ENCODE measurements at places on chromosomes 7 and 10.

DNA sequence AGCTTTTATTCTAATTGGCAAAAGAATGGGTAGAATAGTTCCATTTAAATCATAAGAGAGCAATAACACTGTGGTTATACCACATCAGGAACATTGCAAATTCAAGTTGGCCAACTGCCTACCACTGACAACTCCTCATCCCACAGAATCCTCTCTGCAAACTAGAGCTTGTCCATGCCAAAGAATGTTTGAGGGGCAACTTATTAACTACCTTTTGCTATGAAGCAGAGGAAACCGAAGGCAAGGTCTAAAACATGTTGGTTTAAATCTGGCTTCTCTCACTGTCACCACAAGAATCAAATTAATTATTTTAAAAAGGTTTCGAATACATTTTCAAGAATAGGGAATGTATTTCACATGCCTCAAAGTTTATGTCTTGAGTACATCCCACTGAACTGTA is 36.0 kb downstream of the RHOBTB1 start:
- DNase-seq = no peak

DNA sequence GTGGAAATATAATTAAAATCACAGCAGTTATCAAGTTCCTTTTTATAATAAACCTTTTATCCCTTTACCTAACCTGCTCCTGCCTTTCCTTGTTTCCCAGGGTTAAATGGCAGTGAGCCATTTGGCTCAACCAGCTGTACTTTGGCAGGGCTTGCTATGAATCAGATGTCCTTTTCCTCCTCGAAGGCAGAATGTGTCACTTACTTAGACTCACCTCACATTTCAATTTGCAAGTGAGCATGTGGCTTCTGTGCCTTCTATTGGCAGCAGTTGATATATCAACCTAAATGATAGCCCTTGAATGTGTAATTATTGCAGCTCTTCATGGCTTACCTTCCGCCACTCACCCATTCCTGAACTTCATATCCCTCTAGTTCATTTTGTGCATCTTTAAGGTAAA is 301.7 kb downstream of the CSTF2T start:
- no peak for DNase-seq

DNA sequence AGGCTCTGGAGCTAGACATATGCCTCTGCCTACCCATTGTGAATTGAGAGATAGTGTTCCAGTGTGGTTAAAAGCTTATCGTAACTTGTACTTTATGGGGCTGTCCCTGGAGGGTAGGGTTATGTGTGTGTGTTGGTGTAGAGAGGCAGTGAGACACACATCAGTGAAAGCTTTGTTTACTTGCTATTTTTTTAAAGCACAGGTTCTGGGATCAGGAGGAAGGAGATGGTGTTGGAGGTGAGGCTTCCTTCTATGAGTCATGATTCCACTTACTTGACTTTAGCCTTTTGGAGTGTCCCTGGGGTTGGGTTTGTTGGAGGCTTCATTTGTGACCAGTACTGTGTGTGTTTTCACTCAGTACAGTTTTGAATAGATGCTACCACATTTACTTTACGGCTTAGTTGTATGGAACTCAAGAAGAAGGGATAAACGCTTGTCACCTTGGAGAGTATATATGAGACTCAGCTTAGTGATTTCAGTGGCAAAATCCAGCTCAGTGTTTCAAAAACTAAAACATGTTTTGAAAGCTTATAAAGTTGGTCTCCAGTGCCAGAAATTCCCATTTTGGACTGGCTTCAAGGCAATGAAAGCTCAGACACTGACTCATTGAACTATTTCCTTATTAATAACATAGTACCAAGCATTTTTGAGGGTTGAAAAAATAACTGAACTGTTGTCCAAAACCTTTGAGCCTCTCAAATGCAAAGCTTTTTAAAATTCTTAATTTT is 106.2 kb downstream of the PLXDC2 start:
- DNase-seq = no peak

DNA sequence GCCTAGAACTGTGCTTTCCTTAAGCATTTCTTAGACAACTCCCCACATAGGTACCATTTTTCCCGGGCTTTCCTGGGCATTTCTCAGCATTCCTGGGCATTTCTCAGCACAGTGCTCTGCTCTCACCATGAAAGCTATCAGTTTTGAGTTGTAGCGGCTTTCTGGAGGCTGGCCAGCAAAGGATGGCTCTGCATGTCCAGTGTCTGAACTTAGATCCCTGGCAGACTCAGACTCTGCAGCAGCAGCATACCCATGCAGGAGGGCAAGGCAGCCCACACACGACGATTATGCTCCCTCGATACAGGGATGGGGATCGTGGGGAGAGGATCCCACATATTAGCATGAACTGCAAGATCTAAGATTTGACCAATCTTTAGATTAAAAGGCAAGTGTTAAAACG is 248.9 kb upstream of the MKI67 start:
- DNase-seq = no peak

DNA sequence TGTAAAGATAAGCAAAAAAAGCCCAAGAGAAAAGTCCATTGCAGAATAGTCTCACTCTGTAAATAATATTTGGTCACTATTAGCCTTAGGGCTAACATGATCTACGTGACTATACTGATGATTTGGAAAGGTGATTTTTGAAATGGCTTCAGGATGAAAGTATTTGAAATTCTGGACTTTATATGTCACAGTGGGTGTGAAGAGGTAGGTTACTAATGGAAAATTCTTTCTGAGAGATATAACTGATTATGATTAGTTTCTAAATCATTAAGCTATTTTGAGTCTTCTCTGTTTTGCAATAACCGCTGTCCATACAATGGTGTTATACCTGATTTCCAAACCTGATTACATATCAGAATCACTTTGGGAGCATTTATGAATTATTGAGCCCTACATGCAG is 20.1 kb upstream of the HBP1 start:
- DNase-seq = no peak

DNA sequence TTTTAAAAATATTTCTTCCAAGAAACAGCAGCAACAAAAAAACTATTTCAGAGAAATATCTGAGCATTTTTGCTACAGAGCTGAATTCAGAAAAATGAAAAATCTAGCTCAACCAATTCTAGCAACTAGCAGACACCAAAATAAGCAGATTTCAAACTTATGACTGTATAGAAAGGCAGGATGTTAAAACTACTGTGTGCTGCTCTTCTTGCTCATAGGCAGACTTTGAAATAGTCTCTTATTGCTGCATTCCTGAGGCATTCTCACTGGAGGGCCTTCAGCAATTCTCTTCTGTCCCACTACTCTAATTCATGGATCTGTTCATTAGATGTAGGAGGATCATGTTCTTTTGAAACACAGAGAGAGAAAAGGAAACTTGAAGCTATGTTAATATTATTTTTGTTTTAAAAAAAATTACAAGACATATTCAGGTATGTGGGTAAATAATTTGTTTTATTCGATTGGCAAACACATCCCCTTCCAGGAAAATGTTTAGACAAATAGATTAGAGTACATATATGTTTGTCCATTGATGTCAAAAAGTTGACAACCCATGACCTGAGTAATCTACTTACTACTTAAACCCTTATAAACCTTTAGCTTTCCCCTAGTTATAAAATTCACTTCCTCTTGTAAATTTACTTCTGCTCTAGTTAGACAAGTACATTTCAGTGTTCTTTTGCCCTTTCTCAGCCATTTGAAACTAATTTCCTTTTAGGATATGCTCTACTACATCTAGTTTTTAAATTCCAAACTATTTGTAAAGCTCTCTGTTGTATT is 428.2 kb upstream of the POT1 start:
- no peak for DNase-seq

Data from amniotic stem cell (primary cell).